ENCODE measurements at places on chromosomes 2 and 18. TPM values are rescaled to one million over a fixed set of nuclear protein-coding genes. Genes with fewer than 3 reads are reported as not detected.

- DNase-seq = no peak
Observed at GRCh38 chr18:27695503-27695902, 481.4 kb downstream of the CDH2 start.

GRCh38 chr2:143908843-143909242 lies 611.1 kb downstream of the ZEB2 start:
- DNase-seq = no peak

DNA sequence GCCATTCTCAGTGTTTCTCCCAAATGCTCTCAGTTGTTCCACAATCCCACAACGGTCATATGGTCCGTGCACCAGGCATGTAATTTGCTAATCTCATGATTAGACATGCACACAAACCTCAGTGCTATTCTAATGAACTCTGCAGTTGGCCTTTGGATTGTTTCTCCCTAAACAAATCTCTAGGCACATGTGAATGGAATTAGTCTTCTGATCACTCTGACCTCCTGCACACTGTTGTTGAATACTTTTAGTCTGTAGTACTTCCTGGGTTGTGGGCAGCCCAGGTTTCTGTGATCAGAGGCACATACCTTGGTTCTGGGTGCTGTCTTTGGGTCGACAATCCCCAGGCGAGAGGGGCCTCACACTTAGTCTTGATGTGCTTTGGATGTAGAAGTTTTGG lies 498.7 kb upstream of the SPRED2 start:
- DNase-seq = no peak

DNA sequence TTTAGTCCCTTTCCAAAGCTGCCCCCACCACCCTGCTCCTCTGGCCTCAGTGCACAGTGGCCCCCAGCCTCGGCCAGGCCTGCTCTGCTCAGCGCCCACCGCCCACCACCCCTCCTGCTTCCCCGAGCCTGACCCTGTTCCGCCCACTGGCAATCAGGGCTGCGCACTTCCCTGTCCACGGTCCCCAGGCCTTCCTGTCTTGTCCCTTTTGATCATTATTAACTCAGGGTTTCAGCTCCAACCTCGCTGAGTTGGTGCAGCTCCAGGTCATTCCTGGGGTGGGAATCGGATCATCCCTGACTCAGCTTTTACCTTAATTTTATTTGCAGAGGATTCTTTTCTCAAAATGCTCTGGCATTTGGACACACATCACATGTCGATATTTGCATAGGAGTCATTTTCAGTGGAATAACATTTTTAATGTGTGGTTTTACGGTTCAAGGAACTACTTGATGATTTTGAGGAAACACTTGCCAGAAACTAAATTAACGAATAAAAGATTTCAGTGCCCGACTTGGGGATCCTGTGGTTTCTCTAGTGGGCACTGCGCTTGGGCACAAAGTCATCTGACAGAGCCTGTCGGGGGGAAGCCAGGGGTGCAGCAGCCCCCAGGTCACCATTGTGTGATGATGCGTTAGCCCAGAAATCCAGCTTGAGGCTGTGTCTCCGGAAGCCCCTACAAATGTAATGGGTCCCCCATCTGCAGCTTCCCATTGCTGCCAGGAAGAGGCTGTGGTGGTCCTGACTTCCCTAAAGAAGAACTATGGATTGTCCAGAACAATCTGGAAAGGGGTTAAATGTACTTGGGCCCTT lies 1.0 kb upstream of the ESPNL start:
- DNase-seq = no peak

The SNORC gene
- total RNA-seq = 0.45 TPM

DNA sequence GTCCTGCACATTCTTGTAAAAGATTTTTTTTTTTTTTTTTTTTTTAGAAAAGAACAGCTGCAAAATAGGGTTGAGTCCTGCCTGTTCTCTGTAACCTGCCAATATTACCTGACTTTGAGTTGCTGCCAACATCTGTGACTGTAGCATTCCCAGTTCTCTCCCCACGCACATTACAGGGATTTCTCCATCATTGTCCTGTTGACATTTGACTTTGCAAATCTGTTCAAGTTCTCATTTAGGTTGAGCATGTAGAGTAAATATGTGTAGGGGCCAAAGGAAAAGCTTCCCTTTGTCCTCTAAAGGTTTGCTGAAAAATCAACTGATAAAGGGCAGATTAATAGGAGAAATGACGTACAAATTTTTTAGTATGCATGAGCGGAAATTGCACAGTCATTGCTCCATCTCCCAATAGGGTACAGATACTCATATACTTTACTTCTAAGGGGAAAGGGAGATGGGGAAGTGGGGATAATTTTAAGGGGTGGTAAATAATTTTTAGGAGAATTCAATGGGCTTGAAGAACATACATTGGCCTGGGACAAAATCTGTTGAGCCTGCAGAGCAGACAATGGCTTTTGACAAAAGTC lies 385.5 kb downstream of the PIK3C3 start:
- DNase-seq = no peak

The MDH1B gene
- 5.0 TPM for total RNA-seq

DNA sequence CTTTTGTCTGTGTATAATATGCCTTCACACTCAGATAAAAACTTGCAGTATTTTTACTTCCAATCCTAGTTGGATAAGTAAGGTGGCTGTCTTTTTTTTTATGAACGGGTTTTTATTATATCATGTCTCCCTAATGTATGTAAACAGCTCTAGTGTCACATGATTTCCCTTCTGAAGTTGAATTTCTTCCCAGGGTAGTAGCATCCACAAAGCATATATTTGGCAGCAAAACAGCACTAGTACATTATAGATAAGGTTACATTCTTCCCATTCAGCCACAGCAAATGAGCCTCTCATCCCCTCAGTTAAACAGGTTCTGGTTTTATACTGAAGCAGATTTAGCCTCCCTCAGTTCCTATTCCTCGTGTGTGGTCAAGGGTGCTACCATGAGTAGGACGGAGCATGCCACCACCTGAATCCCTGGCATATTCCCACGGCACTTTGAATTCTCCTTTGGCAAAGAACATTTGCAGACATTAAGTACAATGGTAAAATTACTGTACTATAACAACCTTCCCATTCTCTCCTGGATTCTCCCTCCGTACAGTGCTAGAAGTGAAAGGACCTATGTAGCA lies 15.4 kb upstream of the DTNA start:
- no peak for DNase-seq

The INPP5D gene
- total RNA-seq = 8.4 TPM

DNA sequence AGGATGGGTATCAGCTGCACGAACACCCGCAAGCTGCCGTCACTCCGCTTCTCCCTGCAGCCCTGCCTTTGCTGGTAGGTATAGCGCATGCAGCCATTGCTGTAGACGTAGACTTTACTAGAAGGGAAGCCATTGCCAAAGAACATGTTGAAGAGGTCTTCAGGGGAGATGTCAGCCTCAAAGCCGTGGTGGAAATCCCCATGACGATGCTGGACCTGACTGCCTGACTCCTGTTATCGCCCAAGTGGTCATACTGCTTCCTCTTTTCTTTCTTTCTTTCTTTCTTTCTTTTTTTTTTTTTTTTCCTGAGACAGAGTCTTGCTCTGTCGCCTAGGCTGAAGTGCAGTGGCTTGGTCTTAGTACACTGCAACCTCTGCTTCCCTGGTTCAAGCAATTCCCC lies 68.7 kb upstream of the SPRED2 start:
- DNase-seq = no peak

- DNase-seq = peak; percentile 45
Observed at GRCh38 chr2:11710632-11711353, 35.6 kb upstream of the LPIN1 start.
